Central memory CD4-positive, alpha-beta T cell (primary cell): ENCODE measurements at places on chromosomes 6 and 20.

DNA sequence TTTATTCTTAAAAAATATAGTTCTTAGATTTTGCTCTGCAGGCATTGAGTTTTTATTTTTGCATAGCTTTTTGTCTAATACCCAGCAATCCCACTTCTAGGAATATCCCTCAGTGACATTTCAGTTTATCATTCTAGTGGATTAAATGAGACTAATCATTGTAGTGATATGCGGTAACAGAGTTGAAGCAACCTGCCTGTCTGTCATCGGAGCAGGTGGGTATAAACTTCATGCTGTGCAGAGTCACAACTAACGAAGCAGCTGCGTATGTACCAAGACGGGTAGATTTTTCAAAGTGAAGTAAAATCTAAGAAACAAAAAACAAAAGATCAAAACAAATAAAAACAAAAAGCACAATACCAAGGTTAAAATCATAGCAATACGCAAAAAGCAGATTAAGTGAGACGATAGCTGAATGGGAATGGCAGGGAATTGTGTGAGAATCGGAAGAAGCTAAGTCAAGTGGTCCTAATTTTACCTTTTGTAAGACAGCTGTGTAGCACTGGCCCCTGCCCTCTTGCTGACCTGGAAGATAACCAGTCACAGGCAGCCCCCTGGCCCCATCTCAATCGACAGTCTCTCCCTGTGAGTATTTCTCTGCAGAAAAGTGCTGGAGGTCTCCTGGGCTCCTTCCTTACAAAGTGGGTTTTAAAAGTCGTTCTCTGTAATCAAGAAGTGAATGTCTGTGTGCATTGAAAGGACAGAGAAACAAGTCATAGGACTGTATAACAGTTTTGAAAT lies 169.2 kb downstream of the OR2B2 start:
- no peak for DNase-seq

- DNase-seq, result no peak
These were observed 13.6 kb upstream of the GATA5 start for GRCh38 chr20:62489186-62489931.

DNA sequence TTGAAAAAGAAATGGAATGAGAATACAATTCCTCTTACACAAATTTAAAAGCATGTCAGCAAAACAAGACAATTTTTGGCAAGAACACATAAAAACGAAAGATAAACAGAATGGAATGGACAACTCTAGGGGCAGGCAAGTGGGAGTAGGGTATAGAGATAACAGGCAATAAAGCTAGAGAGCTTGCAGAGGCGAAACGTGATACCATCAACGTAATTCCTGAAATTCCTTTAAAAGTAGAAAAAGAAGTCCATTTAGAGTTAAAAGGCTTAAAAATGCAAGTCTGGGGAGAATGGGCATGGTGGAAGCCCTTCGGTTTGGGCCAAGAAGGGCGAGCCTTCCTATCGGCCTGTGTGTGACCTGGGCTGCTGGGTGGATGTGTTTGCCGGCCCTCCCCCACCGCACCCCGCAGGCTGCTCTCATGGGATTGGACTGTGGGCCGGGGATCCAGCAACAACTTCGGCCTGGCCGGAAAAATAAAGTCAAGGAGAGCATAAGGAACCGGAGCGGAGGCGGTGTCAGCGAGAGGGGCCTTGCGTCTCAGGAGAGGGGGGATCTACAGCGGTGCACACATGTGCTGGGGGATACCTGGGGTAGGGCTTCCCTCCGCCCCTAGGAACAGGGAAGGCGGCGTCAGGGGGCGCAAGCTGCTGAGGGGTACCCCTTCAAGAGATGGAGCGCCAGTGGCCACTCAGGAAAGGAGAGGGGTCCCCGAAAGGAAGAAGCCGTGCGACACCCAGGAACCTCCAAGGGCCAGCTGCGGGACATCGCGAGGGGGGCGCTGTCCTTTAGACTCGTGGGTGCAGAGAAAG lies 4.1 kb downstream of the TMEM239 start:
- DNase-seq, result no peak

DNA sequence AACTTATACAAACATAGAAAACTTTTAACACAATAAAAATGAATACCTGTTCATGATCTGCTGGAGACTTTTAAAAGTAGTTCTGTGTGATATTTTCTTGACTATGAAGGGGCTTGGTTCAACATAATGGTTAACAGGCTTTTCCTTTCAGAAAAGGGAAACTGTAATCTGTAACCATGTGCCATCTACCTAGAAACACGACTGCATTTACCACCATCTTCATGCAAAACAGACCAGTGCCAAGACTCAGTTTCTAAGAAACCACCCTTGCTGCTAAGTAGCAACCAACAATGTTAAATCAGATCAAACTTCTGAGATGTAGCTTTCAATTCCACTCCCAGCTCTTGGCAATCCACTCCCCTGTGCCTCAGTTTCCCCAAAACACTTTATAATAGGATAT lies 15.7 kb downstream of the STAU1 start:
- no peak for DNase-seq

- no peak for DNase-seq
These were observed 29.3 kb downstream of the NT5E start for GRCh38 chr6:85479208-85479607.

GRCh38 chr6:130598021-130598989 lies 228.9 kb upstream of the SMLR1 start:
- DNase-seq, result no peak
